Activated CD4-positive, alpha-beta memory T cell treated with anti-CD3 and anti-CD28 coated beads for 36 hours (primary cell): ENCODE measurements at places on chromosomes 13 and 19.

DNA sequence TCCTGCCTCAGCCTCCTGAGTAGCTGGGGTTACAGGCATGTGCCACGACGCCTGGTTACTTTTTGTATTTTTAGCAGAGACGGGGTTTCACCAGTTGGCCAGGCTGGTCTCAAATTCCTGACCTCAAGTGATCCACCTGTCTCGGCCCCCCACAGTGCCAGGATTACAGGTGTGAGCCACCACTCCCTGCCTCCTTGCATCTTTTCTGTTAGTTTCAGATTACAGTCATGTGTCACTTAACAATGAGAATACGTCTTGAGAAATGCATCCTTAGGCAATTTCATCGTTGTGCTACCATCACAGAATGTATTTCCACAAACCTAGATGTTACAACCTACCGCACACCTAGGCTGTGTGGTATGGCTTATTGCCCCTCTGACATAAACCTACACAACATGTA, 180.4 kb downstream of the TM9SF2 start:
- no peak for DNase-seq

DNA sequence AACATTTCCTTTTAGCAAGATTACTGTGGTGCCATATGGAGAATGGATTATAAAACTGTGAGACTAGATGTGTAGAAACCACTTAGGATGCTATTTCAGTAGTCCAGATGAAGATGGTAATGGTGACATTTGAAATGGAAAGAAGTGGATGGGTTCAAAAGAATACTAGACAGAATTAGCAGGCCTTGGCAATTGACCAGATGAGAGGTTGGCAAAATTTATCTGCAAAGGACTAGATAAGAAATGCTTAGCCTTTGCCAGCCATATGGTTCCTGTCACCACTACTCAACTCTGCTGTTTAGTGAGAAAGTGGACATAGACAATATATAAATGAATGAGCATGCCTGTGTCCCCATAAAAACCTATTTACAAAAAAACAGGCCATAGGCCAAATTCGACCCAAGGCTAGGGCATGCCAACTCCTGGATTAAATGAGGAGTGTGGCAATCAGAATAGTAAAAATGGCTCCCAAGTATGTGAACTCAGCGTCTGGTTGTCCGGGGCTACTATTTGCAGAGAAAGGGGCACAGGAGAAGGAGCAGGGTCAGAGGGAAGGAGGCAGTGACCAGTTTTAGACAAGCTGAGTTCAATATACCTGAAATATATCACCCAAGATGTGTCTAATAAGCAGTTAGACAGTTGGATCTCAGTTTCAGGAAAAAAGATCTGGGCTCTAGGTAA, 98.4 kb downstream of the ENOX1 start:
- DNase-seq = no peak

GRCh38 chr13:79735228-79735627, 254.3 kb downstream of the NDFIP2 start:
- no peak for DNase-seq

DNA sequence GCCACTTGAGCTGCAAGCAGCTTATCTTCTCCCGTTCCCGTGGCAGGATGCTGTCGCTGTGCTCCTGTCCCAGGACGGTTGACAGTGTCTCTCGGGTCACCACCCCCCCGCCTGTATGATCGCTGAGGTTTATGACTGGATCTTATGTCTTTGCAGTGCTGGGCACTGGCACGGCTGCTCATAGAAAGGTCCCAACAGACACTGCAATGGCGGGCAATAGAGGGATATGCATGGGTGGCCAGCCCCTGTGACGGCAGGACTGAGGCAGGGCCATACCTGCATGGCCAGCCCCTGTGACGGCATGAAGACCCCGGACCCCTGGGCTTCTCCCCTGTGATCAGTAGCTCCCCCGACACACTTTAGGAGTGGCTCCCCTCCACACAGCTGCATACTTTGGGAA, 307.2 kb downstream of the TEX29 start:
- no peak for DNase-seq

DNA sequence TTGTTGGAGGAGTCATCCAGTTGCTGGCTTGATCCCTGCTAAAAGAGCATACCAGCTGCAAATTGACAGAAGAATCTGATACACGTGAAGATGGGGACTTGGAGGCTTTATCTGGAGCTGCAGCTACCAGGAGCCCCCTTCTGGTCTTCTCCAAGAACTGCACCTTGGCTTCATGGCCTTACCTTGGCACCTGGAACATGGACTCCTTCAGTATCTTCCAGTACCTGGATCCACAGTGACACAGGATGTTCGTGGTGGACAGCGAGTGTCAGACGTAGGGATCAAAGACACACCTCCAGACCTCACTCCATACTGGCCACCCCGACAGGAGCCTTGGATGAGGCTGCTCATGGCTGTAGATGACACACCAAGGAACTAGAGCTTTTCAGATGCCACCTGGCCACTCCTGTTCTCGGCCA, 9.9 kb upstream of the ACSBG2 start:
- peak; percentile 72 for DNase-seq

- no peak for DNase-seq
Measured at GRCh38 chr19:48613024-48613851, 1.6 kb downstream of the FAM83E start.

GRCh38 chr19:13382633-13382938, 123.7 kb downstream of the CACNA1A start:
- no peak for DNase-seq

- DNase-seq = no peak
Measured at GRCh38 chr13:40383132-40383531, 283.3 kb downstream of the FOXO1 start.

DNA sequence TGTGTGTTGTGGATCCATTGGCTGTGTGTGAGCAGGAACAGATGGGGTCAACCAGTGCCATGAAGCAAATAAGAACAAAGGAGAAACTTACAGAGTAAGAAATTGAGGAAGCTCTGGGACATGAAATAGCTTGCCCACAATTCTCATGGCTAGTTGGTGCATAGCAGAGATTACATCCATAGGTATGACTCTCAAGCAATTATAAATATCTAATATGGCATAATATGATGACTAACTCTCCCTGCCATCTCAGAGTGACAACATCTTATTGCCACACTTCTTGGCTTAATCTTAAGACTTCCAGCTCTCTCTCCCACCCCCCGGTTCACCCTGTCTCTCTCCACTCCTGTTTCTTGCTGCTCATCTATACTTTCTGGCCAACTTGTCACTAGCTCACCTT, 53.3 kb downstream of the OXGR1 start:
- no peak for DNase-seq

DNA sequence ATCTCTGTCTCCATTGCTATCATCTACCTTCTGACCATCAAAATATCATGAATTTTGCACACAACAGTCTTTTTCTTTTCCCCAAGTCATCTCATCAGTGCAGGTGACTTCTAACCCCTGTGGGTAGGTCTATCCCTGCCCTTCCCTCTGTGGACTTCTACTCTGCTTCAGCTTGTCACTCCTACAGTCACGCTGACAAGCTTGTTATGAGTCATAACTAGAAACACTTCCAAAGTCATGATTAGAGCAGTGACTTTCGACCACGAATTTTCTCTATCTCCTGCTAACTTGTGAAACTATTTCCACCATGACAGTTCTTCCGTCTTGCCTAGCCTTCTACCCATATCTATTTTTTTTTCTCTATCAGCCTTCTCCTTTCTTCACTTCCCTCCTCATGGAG, 343.7 kb upstream of the ARGLU1 start:
- no peak for DNase-seq

- DNase-seq = no peak
Measured at GRCh38 chr19:29320086-29320485, 107.1 kb upstream of the UQCRFS1 start.

DNA sequence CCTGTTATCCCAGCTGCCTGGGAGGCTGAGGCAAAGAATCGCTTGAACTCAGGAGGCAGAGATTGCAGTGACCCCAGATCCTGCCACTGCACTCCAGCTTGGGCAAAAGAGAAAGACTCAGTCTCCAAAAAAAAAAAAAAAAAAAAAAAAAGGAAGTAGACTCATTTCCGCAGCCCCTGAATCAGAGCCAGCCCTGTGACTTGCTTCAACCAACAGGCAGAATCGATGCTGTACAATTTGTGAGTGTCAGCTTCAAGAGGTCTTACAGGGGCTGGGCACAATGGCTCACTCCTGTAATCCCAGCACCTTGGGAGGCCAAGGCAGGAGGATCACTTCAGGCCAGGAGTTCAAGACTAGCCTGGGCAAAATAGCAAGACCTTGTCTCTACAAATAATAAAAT, 12.8 kb downstream of the ANKRD27 start:
- DNase-seq = no peak

- DNase-seq = no peak
Measured at GRCh38 chr13:84651288-84651687, 769.0 kb upstream of the SLITRK1 start.

DNA sequence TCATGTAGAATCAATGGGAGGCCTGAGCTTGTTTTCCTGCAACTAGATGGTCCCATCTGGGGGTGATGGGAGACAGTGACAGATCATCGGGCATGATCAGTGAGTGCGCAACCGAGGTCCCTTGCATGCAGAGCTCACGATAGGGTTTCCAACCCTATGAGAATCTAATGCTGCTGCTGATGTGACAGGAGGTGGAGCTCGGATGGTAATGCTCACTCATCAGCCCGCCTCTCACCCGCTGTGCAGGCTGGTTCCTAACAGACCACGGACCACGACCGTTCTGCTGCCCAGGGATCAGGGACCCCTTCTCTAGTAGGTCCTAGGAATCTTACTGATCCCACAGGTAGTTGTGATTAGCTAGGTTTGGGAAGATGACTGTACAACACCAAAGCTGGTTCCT, 23.5 kb upstream of the GARRE1 start:
- DNase-seq = no peak

- DNase-seq = peak; percentile 70
Measured at GRCh38 chr19:4108767-4109625, 14.9 kb downstream of the MAP2K2 start.

- no peak for DNase-seq
Measured at GRCh38 chr19:16849168-16849567, 20.0 kb downstream of the SIN3B start.

DNA sequence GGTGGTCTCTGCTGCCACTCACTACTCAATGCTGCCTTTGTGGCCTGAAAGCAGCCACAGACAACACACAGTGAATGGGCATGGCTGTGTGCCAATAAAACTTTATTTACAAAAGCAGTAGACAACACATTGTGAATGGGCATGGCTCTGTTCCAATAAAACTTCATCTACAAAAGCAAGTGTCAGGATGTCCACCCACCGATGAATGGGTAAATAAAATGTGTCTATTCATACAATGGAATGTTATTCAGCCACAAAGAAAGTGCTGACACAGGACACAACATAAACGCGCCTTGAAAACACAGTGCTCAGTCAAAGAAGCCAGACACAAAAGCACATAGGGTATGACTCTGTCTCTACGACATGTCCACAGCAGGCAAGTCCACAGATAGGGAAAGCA, 20.1 kb downstream of the ZSCAN5A start:
- no peak for DNase-seq

DNA sequence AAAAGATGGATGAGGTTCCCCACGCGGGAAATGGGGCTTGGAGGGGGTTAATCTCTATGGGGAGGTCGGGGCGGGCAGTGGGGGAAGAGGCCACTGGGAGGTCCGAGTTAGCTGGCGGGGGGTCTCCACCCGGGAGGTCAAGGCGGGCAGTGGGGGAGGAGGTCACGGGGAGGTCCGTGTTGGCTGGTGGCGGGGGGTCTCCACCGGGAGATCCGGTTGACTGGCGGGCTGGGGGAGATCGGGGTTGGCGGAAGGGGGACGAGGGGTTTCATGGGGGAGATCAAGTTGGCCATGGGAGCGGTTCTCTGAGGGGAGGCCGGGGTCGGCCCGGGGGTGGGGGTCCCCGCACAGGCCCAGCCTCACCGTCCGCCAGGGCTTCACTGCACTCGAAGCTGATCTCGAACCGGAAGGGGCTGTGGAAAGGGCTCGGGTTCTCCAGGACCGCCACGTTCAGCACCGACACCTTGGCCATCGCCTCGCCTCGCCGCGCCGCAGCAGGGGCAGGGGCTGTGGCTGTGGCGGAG, 342 bp downstream of the ASF1B start:
- DNase-seq = no peak

GRCh38 chr13:99648066-99648665, 146.9 kb downstream of the TM9SF2 start:
- DNase-seq = no peak

DNA sequence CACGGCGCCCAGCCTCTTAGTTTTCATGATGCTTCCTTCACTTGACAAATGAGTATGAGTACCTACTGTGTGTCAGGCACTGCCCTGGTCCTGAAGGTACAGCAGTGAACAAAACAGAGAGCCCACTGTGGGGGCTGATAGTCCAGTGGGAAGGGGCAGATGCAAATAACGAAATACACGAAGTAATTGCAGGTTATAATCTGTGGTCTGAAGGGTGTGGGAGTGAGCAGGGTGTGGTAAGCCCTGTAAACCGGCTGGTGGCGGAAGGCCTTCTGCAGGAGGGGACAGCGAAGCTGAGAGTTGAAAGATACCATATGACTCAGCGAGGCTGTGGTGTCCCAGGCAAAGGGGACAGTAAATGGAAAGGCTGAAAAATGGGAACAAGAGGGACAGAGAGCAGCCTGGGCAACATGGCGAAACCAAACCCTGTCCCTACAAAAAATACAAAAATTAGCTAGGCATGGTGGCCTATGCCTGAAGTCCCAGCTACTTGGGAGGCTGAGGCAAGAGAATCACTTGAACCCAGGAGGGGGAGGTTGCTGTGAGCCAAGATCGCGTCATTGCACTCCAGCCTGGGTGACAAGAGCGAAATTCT, 60.5 kb downstream of the MAP4K1 start:
- DNase-seq = peak; percentile 75

- DNase-seq = no peak
Measured at GRCh38 chr13:110170020-110170790, 136.8 kb downstream of the COL4A1 start.

DNA sequence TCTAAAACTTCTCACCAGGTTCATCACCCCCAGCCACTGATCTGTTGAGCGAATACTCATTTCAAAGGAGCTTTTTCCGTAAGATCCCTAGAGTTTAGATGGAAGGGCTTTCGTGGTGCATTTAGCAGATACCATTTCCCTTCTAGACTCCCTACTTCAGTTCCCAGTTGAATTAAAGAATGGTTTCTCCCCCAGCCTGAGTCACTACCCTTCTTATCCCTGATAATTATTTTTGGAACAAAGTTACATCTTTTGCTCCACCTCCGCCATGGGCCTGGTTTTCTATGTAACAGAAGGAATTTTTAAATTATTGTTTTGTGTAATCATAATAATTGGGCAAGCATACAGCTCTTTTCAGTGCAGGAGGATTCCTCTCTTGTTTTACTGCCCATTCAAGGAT, 22.0 kb downstream of the USPL1 start:
- no peak for DNase-seq
